ENCODE measurements at places on chromosomes 2 and 18.

DNA sequence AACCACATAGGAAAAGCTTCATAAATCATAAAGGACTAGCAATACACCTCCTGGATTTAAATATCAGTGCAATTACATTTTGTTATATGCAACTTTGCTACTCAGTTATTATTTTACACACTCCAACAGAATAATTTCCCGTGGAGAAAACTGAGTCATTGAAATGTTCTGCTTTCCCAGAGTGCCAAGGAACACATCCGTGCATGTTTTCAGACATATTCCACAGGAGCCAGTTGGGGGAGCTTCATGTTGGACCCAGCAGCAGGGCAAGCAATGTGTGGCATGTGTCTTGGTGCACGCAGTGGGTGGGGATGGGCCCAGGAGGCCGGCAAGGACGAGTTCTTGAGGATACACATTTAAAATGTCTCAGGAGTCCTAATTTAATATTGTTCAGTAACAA is 14.4 kb upstream of the SMIM21 start:
- no peak for DNase-seq

DNA sequence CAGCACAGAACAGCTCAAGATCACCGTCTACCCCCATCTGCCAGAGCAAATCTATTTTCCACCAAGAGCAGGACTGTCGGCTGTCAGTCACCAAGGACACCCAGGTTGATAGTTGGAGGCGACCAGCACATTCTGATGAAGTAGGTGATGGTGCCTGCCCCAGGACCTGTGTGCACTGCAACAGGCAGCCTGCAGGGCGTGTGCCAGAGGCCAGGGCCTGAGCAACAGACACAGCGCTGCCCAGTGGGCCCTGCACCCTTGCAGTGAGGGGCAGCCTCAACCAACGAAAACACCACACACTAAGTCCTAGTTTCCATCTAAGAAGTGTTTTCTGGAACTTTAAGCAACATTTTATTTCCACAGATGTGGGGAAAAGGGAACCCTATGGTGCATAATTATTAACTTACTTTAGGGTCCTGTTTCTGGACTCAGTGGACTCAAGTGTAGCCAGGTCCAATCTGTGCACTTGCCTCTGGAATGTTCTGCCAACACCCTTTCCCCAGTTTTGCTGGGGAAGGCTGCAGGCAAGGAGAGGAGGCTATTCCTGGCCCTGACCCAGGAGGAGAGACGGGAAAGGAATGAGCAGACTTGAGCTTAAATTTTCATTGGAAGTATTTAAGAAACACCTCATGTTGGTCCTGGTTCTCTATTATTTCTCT is 61.5 kb downstream of the ADNP2 start:
- DNase-seq: no peak

- no peak for DNase-seq
Observed at GRCh38 chr2:81523344-81523743, 1218.8 kb upstream of the LRRTM1 start.

GRCh38 chr2:20925265-20925889 is 102.5 kb upstream of the LDAH start:
- DNase-seq: no peak

DNA sequence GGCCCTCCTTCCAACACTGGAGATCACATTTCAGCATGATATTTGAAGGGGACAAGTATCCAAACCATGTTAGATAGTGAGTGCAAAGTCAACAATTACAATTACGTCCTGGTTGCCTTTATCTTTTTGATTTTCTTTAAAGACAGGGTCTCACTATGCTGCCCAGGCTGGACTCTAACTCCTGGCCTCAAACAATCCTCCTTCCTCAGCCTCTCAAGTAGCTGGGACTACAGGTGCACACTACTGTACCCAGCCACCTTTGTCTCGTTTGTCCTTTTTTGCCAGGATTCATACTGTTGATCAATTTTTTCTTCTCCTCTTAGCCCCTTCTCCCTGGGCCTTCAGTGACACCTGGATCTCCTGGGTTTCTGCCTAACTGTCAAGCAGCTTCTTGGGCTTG is 240.5 kb upstream of the FANCL start:
- DNase-seq: no peak

DNA sequence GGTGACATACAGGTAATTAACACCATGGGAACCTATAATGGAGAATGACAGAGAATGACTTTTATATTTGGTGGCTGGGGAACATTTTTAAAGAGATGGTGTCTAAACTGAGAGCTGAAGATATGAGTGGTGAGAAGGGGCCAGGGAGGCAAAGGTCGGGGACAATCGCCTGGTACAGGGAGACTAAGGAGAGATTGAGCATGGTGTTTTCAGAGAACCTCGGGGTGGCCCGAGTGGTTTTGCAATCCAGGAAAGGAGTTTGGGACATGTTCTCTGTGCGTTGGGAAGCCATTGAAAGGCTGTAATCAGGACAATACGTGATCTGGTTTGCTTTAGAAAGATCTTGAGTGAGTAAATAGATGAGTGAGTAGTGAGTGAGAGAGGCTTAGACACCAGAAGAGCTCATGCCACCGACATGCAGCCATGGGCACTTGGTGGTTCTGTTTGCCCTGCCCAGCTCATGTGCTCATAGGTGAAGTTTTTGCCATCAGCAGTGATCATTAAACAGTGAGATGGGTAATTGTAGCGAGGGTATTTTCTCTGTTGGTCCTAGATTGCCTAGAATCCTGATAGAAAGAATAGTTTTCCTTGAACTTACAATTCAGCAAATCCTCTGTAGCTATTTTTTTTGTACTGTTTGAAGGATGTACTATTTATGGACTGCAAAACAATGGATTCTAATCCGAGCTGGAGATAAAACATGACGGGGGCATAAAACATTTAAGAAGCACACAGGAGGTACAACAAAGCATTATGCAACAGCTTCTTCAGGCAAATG is 114.7 kb downstream of the SH3RF3 start:
- DNase-seq: no peak

DNA sequence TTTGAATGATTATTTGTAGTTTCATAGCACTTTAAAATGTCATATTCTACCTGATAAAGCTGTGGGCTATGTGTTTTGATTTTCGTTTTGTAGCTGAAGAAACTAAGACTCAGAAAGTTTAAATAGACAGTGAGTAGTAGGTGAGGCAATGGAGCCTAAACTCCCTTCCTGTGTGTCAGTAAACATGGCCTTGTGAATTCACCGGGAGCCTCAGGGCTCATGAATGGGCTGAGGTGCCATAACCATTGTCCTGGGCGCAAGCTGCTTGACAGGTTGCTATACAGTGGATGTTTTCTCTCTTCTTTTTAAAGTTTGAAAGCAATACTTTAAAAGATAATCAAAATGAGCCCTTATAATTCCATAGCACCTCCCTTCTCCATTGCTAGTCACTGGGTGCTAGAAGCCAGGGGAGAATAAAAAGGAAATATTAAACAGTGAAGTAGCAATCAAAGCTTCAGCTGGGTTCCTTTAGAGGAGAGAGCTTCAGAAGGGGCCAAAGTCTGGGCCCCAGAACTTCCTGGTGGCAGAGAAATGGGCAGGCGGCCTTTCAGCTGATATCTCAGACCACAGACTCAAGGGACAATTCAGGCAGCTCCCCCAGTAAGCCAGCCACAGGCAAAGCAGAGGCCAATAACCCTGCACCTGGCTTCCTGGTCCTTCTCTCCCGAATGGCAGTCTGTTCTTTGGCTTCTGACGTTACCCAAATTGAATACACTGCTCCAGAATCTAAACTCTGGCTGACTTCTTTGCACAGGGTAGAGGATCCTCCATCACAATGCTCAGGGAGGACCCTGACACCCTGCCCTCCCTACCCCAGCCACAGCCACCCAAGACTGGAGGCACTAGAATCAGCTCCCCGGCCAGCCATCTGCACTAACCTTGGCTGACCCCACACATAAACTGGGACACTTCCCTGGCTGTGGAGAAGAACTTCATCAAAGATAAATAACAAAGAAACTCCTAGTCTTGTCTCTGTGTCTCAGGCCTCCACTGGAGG is 51.8 kb upstream of the NPAS2 start:
- DNase-seq: no peak

- no peak for DNase-seq
Observed at GRCh38 chr2:210366675-210367080, 51.7 kb upstream of the MYL1 start.

DNA sequence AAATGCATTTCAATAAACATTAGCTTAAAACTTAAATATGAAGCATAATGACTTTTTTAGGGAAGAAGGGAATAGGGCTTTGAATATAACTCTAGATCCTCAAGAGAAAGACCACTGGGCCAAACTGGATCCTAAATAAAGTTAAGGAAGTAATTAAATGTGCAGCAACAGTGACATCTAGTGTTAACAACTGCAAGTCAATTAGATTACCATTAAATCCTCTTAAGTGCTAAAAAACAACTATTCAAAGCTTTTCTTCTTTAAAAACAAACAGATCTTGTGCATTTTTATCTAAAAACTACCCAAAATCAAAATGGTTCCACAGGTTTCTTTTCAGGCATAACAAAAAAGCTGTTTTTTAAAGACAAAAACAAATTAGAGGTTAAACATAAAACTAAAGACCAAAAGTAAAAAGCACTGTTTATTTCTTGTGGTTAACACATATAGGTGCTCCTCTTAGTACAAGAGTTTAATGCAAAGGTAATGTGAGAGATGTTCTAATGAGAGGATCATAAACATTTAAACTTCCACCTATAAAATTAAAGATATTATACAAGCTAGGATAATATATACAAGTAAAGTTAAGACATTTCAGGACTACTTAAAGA is 111.4 kb downstream of the THADA start:
- DNase-seq: no peak

GRCh38 chr2:28423856-28424605 is 31.4 kb downstream of the FOSL2 start:
- DNase-seq: no peak

- DNase-seq: no peak
Observed at GRCh38 chr2:143852759-143853158, 667.2 kb downstream of the ZEB2 start.

DNA sequence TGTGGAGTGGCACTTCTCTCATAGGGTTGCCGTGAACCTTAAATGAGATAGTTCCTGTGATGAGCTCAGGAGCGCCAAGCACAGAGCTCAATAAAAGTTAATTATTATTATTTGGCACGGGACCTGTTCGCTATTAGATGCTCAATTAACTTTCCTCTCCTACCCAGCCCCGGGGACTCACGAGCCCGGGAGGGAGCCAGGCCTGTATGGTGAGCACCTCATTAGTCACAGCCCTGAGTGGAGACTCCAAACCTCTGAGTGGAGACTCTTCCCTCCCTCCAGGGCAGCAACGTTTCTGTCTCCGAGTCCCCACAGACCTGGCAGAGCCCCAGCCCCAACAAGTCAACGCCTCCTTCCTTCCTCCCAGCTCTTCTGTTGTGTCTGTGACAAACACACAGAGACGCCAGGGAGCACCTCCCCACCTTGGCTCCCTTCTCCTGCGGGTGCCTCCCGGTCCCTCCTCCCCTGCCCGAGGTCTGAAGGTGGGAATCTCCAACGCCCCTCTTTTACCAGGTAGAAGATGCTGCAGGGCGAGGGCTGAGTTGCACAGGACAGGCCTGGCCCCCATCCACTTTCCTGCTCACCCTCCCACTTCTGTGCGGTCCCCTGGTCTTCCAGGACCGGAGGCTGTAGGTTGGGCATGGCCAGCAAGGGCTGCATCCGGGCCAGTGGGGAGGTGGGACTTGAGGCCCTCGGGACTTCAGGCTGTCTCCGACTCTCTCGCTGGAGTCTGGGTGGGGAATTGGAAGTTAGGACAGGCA is 52.7 kb upstream of the ODC1 start:
- DNase-seq: no peak

DNA sequence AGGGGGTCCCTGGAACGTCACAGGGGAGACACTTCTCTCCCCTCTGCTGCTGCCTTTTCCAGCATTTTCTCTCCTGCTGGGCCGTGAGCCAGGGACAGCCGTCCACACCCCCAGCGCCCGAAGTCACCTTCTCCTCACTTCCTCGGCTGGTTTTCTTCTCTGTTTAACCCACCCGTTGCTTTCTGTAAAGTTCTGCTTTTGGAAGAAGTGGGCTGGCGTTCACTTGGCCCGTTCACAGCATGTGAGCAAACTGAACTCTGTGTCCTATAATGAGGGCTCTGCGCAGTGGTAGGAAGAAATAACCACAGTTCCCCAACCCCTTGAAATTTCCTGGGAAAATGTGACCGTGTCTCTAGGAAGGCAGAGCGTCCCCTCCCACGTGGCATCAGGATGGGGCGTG is 187.0 kb upstream of the HDAC4 start:
- DNase-seq: no peak

- DNase-seq: no peak
Observed at GRCh38 chr2:10208736-10209135, 86.2 kb downstream of the RRM2 start.

GRCh38 chr18:79575891-79576685 is 103.5 kb upstream of the CTDP1 start:
- no peak for DNase-seq

DNA sequence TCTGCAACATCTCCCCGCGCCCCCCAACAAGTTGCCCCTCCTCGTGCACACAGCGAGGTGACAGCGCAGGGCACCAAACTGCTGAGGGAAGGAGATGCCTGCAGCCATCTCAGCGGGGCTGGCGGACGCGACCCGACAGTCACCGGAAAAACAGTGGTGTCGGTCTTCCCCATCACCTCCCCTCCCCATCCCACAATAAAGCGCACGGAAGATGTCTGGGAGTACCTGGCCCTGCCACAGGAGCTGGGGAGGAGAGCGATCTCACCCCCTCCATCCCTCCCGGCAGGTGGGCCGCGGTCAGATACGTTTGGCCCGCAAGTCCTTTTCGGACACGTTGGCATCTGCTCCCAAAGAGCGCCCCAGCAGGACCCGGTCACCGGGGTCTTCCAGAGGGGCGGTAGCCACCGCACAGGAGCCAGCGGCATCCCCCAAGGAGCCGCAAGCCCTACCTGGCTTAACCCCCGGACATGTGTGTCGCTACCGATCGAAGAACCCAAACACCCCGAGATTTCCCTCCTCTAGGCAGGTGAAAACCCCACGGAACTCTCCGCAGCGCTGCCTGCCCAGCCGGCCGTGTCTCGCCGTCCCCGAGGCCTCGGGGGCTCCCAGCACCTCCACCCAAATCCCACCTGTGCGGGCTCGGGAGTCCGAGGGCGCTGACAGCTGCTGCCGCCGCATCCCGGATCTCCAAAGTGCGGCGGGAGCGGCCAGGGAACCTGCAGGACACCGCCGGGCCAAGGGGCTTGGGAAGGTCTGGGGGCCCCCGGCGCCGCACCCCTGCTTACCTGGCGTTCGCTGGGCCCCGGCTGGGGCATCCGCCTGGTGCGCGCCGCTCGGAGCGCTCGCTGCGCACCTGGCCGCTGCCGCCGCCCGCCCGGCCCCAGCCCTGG is 657 bp downstream of the ATP8B1 start:
- peak; percentile 27 for DNase-seq

DNA sequence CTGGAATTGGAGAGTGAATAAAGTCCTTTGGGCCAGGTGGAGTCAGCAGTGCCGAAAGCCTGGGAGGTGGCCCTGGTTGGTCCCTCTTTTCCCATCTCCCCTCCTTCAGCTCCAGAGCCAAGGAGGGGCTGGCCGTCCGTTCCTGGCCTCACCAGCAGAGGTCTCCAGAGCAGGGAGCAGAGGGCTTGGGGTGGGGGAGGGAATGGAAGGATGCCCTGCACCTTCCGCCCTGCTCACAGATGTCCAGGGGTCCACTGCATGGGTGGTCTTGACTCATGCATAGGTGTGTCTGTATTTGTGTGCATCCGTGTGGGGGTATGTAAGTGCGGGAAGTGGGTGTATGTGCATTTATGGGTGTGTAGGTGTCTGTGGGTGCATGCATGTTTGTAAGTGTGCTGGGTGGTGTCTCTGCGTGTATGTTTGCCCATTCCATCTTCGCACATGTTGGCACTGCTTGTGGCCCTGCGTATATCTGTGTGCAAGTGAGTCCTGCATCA is 201.8 kb downstream of the ZFP36L2 start:
- DNase-seq: peak; percentile 33

Data from GM19239 (cell line).